ENCODE measurements at places on chromosomes 12 and 14.

DNA sequence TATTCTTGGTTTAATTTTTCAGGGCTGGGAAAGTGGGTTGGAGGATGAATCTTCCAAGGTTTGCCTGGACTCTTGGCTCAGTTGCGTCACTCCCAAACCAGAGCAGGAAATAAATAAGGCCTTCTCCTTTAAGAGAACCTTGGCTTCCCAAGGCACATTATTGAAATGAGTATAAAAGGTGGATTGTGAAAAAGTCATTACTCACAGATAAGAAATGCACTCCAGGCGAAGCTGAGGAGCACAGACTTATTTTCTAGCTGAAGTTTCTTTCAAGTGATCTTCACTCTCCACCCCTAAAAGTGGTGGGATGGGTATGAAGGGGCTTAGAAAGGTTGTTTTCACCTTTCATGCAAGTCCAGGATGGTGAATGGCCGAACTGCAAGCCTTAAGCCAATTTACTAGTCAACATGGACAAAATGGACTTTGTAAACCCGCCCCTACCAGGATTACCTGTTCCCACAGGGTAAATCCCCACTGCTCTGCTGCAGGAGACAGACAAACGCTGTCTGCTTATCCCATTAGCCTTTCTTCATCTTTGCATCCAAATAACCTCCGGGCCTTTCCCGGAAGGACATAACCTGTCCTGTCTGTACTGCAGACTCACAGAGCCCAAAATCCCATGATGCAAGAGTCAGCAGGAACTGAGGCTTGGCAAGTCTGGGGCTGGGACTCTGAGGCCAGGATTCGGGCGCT is 207.6 kb downstream of the BCL11B start:
- DNase-seq, result no peak

- DNase-seq, result no peak
Observed at GRCh38 chr12:108966378-108967151, 54.3 kb downstream of the SVOP start.

GRCh38 chr14:68527329-68527851 is 265.5 kb downstream of the ZFP36L1 start:
- no peak for DNase-seq

DNA sequence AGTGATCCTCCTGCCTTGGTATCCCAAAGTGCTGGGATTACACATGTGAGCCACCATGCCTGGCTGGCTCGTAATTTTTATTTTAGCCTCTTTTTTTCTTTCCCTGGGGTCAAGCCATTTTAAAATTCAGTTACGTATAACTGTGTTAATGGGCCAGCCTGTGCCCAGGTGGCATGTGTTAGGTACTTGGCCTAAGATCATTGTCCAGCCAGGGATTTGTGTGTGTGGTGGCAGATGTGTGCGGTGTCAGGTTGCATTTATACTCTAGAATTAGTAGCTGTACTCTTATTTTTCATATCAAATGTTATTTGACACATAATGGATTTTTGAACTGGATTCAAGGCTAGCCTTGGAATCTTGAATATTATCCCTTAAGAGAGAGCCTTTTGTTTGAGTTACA is 69.3 kb downstream of the FBXO34 start:
- no peak for DNase-seq

DNA sequence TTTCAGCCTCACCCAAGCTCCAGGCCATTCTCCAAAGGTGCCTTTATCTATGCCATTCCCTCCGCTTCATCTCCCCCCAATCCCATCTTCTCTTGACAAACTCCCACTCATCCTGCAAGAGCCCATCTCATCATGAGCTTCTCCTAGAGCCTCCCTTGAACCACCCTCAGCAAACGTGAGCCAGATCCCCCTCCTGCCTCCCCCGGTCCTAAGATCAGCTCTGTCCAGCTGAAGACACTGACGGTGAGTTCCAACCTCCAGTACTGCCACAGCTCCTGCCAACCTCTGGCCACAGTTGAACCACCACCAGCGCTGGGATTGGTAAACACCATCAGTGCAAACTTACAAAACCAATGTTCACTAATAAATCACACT is 124.6 kb downstream of the BCL11B start:
- DNase-seq, result no peak

GRCh38 chr12:120625557-120626419 is 14.6 kb upstream of the CABP1 start:
- no peak for DNase-seq

All from stimulated activated CD8-positive, alpha-beta memory T cell treated with anti-CD3 and anti-CD28 coated beads, Interleukin-7, amount 100 ng/mL, for 4 hours (primary cell).